Neural progenitor cell (in vitro differentiated cells): ENCODE measurements at places on chromosomes 12 and 14. TPM values are rescaled to one million over a fixed set of nuclear protein-coding genes. Genes with fewer than 3 reads are reported as not detected.
A peak's percentile ranks its signal among the peaks of the same experiment; 100 is the strongest.

Gene CEP83
- total RNA-seq, result 45.3 and 60.4 TPM in 2 replicates

Gene LRP1
- total RNA-seq, result 13.9 and 31.9 TPM in 2 replicates

Gene NPFF
- not detected in 2 replicates for total RNA-seq

Gene BMAL2
- 8.6 and 12.9 TPM in 2 replicates for total RNA-seq

Gene SRRM4
- 0.07 and 0.34 TPM in 2 replicates for total RNA-seq

Gene EXOC3L4
- not detected in 2 replicates for total RNA-seq

Gene ANKS1B
- total RNA-seq, result 4.5 and 7.9 TPM in 2 replicates

- DNase-seq, result no peak
Measured at GRCh38 chr12:56775638-56776037, 12.5 kb downstream of the HSD17B6 start.

DNA sequence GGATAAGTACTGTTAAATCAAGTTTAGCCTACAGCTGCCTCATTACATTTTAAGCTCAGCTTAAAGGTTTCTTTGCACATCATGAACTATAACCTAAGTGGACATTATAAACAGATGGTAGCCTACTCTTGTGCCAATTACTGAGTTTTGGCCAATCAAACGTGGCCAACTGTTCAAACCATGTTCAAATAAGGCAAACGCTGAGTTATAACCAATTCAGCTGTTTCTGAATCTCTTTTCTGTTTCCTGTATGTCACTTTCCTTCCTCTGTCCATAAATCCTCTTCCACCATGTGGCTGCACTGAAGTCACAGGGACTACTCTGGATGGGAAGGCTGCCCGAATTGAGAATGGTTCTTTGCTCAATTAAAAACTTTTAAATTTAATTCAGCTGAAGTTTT lies 98.4 kb downstream of the BCAT1 start:
- DNase-seq, result no peak

- DNase-seq, result no peak
Measured at GRCh38 chr12:120292411-120292660, 633 bp upstream of the RNU4-2 start.

- no peak for DNase-seq
Measured at GRCh38 chr14:79084861-79085260, 914.7 kb downstream of the NRXN3 start.

DNA sequence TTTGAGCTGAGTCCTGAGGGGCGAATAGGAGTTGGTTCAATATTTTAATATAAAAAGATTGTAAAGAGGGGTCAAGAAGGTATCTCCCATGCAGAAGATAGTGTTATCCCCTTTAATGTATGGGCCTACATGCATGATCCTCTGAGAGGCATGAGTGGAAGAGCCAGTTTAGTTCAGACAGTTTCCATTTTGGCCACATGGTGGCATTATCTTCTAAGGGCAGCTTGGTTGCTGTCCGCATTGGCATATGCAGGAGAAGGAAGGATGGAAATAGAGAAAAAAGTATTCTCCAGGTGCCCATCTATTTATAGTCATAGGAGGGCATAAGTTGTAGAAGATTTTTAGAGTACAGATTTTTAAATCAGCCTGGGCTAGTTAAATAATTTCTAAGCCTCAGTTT lies 5.4 kb downstream of the SAMD4A start:
- peak; percentile 65 for DNase-seq

DNA sequence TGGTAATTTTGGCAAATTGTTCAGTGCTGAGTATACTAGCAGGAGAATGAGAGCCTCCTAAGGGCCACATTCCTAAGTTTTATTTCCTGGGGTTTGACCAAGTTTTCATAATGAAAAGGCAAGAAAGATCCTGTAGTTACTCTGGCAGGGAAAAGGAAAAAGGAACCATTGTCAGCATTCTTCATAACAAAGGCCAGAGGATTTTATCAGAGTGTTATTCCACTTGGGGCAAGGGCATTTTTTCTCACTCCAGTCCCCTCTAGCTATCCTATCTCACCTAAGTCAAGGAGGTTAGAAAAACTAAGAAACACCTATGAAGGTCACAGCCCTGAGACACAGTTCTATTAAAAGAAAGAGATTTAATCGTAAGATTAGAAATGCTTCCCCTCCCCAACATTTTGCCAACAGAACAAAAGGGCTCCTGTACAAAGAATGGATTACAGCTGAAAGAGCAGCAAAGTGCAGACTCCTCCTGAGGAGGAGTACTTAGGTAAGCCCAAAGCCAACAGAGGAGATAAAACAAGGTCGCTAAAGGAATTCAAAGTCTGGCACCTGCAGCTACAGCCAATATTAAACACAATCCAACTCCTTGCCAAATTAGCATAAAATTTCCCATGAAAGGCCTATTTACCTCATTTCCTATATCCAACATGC lies 162.4 kb downstream of the GALC start:
- DNase-seq, result peak; percentile 57

- no peak for DNase-seq
Measured at GRCh38 chr12:97967831-97968230, 505.2 kb downstream of the RMST start.

DNA sequence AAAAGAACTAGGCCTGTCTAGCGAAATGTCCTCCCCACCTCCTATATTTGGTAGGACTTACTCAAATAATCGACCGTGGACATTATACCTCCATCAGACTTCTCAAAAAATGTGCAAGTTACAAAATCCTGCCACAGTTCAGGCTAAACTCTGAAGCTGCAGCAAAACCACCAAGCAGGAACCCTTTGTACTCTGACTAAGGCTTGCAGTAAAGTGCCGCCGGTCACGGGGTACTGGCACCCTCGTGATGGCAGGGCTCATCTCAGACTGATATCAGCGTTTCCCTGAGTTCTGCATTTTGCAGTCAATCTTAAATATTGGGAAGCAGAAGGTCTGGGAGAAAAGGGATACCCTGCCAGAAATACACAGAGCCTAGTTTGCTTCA lies 17.1 kb downstream of the SLC11A2 start:
- no peak for DNase-seq

DNA sequence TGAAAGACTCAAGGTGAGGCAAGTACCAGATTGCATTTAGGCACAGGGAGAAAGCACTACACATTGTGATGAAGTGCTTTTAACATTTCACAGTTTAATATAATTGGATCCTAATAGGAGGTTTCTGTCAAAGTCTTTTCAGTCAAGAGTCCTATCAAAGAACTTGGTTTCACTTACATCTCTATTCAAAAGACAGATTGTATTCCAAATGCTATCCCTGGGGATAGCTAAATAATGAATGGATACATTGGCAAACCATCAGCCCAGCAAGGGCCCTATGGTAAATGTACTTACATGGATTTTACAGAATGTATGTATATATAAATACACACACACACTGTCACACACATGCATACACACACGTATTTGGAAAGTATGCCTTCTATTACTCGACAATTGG lies 655.5 kb upstream of the FLRT2 start:
- no peak for DNase-seq

DNA sequence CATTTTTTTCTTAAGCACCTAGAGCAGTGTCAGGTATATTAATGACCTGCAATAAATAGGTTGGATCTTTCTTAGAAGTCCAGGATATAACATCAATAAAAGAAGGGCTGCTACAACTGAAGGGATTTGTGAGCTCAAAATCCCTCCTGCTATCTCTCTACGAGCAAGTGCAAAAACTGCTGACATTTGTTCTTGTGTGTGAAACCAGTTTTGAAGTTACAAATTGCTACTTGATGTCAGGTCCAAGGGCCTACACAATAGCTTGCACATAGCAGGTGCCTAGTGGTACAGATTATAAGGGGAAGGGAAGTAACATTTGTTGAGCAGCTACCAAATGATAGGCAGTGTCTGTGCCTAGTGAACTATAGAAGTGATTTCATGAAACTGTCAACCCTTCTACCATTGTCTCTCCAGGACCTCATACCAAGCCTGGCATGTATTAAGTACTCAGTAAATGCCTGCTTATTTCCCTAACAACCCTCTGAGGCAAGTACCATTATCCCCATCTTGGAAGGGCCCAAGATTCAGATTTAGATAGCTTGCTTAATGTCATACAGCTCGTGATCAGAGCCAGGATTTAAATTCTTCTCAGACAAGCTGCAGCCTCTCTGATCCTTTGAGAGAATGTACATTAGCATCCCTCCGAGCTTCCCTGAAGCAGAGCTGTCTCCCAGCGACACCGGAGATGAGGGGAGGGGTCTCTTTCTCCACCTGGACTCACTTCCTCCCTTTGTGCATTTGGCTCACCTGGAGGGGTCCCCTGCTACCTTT lies 300.3 kb downstream of the ZFP36L1 start:
- DNase-seq, result no peak
